ENCODE measurements at places on chromosomes 3 and 15.

DNA sequence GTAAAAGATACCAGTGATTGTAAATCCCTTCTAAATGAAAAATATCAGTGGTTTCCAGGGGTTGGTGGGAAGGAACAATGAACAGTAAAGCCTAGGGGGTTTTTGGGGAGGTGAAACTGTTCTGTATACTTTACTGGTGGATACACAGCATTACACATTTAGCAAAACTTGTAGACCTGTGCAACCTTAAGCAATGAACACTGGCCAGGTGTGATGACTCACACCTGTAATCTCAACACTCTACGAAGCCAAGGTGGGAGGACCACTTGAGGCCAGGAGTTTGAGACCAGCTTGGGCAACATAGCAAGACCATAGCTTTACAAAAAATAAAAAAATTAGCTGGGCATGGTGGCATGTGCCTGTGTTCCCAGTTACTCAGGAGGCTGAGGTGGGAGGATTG is 1.8 kb downstream of the CCDC13 start:
- DNase-seq = no peak

DNA sequence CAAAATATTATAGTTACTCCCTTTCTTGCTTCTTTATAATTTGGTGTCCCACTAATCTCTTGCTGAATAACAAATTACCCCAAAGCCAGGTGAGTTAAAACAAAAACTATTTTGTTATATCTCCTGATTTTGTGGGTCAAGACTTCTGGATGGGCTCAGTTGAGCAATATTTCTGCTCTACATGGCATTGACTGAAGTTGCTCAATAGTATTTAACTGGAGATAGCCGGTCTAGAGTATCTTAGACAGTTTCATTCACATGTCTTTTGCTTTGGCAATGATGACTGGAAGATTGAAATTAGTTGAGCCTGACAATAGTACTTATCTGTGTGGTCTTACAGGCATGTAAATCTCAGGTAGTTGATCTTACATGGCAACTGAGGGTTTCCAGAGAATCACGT is 51.0 kb upstream of the TP63 start:
- DNase-seq = no peak

GRCh38 chr3:116114586-116114985 is 330.7 kb downstream of the LSAMP start:
- DNase-seq = peak; percentile 40

- no peak for DNase-seq
Observed at GRCh38 chr3:150168698-150169097, 198.0 kb upstream of the PFN2 start.

- no peak for DNase-seq
Observed at GRCh38 chr3:22565393-22565792, 637.7 kb upstream of the UBE2E2 start.

- peak; percentile 57 for DNase-seq
Observed at GRCh38 chr3:65672871-65673815, 365.6 kb downstream of the MAGI1 start.

GRCh38 chr15:57548835-57549234 is 42.9 kb upstream of the MYZAP start:
- no peak for DNase-seq

- DNase-seq = no peak
Observed at GRCh38 chr3:126990024-126990700, 7.2 kb downstream of the PLXNA1 start.

GRCh38 chr15:56250626-56251025 is 6.9 kb upstream of the RFX7 start:
- DNase-seq = no peak

- DNase-seq = no peak
Observed at GRCh38 chr3:54837964-54838363, 89.9 kb downstream of the LRTM1 start.

GRCh38 chr3:43855674-43856299 is 165.0 kb downstream of the ABHD5 start:
- DNase-seq = peak; percentile 49

DNA sequence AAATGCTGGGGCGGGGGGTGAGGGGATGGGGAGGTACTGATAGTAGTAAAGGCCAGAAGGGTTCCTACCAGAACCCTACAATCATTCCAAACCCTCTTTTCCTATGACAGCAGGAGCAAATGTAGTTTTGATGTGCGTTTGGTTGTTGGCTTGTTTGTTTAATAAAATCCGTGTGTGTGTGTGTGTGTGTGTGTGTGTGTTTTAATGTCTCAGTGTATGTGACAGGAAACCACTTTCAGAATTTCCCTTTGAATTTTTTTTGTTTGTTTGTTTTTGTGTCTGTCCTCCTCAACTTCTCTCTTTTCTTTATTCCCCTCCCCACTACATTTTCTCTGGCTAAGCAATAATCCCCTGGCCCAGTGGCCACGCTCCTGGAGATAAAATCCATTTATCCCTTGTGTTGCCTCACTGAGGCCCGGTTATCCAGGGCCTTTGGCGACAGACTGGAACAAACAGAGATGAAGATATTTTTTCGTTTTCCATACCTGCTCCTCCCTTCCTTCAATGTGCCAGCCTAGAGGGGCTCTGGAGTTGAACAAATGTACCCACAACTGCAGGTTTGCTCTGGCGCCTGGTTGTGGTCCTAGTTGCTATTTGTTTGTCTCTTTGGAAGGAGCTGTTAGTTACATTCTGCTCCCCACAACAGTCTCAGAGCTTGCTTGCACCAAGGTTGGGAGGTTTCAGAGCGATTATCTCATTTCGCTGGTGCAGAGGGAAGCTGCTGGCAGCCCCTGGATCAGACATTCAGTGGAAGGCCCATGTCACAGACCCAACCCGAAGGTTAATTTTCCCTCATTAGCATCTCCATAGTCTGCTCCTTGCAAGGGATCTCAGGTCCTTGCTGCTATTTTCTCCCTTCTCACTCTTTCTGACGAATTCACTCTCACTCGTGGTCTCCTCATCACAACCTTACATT is 17.9 kb downstream of the NR2F2 start:
- DNase-seq = no peak

- DNase-seq = no peak
Observed at GRCh38 chr15:56524915-56525314, 60.0 kb upstream of the MNS1 start.

GRCh38 chr15:81286621-81287121 is 37.3 kb downstream of the STARD5 start:
- DNase-seq = no peak

DNA sequence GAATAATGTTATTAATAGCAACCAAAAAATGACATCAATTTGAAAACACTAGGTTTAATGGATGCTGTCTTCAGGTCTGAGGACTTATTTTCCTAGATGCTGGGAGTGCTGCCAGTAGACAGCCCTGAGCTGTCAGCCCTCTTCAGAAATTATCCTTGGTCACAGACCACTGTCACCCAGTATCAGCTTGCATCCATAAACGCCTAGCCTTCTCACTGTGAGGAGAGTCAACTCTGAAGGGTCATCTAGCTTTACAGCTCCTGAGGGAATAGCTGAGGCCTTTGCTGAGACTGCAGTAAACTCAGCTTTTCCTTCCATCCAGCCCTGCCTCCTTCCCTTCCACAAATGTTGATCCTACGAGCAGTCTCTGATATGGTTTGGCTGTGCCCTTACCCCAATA is 19.4 kb upstream of the MNS1 start:
- no peak for DNase-seq

GRCh38 chr3:45016916-45017315 is 9.2 kb upstream of the CLEC3B start:
- no peak for DNase-seq

- DNase-seq = no peak
Observed at GRCh38 chr3:102195198-102195948, 239.4 kb upstream of the ZPLD1 start.

- no peak for DNase-seq
Observed at GRCh38 chr3:106302451-106303221, 433.8 kb upstream of the CBLB start.

DNA sequence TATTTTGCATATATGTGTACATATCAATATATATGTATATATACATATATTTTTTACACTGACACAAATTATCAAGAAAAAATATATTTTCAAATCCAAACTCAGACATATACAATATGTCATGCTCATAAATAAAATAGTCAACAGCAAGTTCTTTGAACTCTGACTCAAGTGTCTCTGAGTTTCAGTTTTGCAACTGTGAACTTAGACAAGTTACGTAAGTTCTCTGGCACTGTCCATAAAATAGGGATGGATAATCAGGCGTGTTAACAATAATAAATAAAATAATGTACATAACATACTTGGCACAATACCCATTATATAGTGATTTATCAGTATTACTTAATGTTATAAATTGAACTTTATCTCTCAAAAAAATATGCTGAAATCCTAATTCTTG is 12.1 kb upstream of the XRN1 start:
- DNase-seq = no peak

GRCh38 chr3:123151251-123151705 is 50.5 kb upstream of the SEC22A start:
- DNase-seq = no peak

DNA sequence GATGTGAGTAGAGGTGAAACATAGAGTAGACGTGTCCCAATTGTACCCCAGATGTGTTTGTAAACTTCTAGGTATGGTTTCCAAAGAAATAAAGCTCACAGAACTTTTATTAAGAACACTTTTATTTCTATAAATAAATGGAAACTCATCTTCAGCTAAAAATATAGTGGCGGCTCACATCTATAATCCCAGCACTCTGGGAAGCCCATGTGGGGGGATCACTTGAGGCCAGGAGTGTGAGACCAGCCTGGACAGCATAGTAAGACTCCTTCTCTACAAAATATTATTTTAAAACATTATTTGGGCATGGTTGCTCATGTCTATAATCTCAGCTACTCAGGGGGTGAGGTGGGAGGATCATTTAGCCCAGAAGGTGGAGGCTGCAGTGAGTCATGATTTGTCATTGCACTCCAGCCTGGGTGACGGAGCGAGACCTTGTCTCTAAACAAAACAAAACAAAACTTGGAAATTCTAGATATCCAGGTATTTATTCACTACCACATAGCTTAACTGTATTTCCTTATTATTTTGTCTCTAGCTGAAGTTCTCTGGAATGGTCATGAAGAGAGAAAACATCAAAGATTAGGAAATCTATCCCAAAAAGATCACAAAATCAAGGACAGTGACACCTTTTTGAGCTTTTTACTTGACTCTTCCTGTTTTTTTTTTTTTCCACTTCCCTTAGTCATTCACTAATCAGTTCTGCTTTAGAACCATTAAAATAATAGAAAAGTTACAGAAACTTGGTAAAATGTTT is 258.1 kb downstream of the TIGIT start:
- no peak for DNase-seq

DNA sequence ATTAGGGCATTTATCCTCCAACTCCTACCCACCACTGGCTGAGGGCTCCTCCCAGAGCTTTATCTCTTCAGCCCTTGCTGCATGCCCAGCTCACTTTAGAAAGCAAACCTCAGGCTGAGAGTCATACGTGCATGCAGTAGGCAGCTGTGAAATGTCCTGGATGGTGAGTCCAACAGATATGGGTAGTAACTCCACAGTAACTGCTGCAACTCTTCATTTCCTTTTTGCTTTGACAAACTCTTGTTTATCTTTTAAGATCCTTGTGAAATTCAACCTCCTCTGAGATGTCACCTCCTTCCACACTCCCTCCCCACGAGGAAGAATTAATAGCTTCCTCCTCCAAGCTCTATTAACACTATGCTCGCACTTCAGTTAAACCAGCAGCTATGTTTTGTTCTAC is 35.9 kb upstream of the CTNNB1 start:
- DNase-seq = no peak

- DNase-seq = no peak
Observed at GRCh38 chr15:49406352-49407118, 16.5 kb upstream of the FGF7 start.

GRCh38 chr3:149315694-149316093 is 17.7 kb downstream of the TM4SF18 start:
- DNase-seq = no peak

DNA sequence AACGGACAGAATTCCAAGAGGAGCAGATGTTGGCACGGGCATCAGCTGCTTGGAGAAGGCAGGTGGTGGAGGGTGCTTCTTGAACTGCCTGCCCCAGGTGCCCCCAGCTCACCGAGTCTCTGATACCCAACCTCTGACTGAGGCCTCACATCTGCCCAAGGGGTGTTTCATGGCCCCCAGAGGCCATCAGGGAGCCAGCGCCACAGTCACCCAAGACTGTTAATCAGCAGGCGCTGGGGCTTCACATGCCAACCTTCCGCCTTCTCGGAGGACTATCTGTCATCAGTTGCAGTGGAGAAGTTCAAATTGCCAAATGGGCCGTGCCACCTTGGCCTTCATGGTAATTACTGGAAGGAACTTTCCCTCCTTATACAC is 61.9 kb upstream of the SLC6A1 start:
- no peak for DNase-seq

DNA sequence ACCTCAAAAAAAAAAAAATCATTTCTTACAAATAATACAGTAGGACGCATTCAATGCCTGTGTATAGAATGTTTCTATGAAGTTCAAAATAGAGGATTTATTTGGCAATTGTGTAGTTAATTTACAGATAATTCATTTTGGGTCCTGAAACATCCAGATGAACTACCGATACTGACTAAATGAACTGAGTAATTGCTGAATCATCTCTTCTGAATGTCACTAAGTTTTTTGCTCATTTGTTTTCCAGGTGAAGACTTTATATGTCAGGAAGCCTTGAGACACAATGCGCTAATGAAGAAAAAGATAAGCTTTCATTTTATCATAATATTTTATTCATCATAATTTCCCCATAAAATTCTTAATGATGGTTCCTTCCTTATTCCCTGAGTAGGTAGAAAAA is 39.7 kb downstream of the PCOLCE2 start:
- no peak for DNase-seq

GRCh38 chr3:8069471-8069870 is 432.2 kb upstream of the LMCD1 start:
- DNase-seq = no peak

- DNase-seq = no peak
Observed at GRCh38 chr3:27632431-27633223, 89.5 kb downstream of the EOMES start.

All from COLO829 (cell line).